ENCODE measurements at places on chromosomes 3 and 15.

DNA sequence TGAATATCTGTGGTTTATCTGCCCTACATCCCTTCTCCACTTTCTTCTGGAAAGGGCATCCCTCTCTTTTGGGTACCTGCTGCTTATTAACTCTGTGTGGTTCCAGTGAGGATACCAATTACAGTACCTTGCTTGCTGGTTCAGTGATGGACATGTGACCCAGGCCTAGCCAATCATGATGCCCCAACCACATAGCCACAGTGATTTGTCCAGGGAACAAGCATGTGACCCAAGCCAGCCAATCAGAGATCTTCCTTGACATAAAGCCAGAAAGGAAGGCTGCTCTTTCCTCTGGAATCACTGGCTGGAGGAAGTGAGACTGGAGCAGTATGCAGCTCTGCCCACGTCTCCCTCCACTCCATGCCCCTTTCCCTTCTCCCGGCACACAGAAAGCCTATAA, 10.9 kb upstream of the TMEM158 start:
- no peak for DNase-seq

- no peak for DNase-seq
These were observed 526 bp downstream of the GPD1L start for GRCh38 chr3:32106929-32107362.

DNA sequence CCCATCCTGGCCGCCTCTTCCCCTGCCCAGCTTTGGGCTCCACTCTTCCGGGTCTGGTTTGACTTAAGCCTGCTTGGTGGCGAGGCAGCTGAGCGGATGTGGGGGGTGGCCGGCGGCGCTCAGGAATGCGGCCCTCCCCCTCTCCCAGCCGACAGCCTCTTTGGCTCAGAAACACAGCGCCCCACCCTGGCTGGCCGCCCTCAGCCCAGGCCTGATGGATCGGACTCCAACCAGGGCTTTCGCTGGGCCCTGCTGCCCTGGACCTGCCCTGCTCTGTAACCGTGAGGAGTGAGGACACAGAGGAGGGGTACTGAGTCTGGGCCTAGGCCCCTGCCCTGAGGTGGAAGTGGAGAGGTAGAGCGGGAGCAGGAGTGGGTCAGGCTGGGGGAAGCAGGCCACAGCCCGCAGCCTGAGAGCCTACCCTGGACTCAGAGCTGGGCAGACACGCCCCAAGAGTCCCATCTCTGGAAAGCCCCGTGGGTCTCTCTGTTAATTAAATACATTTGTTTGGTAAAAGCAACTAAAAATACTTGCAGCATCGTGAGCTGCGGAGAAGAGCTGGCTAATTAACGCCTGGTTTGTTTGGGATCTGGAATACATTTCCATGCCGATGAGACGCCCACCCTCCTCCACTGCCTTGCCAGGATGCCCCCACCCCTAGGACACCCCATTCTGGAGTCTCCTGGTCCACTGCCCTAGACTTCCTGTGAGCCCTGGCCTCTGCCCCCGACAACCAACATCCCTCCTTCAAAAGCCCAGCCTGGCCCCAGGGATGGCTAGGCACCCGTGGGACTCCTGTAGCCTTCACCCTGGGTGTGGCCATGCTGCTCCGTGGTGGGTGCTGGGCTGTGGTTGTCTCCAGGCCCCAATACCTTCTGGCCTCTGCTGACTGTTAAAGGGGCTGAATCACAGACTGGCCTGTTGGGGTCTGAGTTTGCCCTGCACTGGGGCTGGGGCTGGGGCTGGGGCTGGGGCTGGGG, 19.6 kb downstream of the PLXNA1 start:
- DNase-seq, result no peak

DNA sequence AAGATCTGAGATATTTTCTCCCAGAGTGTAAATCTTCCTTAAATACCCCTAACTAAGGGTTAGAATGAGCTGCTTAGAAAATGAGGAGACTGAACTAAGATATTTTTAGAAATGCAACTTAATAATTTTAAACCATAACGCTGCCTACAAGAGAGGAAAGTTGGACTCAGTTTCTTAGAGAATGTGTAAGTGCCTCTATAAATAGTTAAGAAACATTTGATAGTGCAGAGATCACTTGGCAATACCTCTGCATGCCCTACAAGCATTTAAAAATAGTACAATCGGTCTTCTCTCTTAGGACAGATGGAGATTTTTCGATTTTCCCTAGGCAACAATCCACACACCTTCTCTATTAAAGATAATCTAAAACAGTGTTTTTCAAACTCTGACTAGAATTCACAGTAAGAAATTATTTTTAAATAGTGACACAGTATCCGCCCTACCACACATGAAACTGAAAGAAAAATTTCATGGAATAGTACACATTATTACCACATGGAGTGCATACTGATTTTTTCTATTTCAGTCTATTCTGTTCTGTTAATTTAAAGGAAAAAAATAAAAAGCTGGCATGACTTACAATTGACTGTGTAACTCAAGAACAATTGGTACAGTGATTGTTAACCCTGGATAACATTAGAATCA, 83.2 kb downstream of the GADL1 start:
- DNase-seq, result no peak

DNA sequence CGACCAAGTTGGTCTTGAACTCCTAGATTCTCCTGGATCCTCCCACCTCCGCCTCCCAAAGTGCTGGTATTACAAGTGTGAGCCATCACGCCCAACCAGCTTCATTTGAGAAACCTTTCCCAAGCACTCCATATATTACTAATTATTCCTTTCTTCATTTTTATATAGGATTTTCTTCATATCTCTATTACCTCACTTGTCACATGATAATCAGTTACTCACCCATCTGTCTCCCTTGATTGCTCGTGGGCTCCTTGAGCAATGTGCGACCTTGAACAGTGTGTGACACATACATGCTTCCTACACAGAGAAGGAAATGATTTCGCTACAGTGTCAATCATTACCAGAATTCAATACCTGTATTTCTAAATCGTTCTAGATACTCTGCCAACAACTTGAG, 110.7 kb upstream of the C2CD4B start:
- DNase-seq, result no peak

GRCh38 chr3:118636841-118637240, 397.8 kb downstream of the IGSF11 start:
- DNase-seq, result no peak

GRCh38 chr3:5699811-5700210, 512.3 kb downstream of the EDEM1 start:
- no peak for DNase-seq

Data from activated naive CD8-positive, alpha-beta T cell treated with anti-CD3 and anti-CD28 coated beads for 36 hours (primary cell).